ENCODE measurements at places on chromosomes 16 and 17.
A peak's percentile ranks its signal among the peaks of the same experiment; 100 is the strongest.

DNA sequence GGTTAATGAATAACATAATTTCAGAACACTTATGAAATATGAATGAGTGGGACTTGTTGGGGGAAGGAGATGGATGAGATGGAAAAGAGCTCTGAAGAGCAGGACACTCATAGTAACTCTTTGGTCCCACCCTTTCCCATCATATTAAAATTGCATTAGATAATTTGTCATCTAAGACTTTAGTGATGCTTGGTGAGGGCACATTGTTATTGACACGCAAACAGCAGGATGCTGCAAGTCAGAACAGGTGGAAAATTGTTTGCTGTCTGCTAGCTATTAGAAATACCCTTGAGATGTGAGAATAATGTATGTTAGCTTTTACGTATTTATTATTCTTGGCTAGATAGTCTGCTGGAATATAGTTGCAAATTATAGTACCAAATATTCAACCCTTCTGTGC lies 75.7 kb downstream of the TANC2 start:
- DNase-seq = no peak

DNA sequence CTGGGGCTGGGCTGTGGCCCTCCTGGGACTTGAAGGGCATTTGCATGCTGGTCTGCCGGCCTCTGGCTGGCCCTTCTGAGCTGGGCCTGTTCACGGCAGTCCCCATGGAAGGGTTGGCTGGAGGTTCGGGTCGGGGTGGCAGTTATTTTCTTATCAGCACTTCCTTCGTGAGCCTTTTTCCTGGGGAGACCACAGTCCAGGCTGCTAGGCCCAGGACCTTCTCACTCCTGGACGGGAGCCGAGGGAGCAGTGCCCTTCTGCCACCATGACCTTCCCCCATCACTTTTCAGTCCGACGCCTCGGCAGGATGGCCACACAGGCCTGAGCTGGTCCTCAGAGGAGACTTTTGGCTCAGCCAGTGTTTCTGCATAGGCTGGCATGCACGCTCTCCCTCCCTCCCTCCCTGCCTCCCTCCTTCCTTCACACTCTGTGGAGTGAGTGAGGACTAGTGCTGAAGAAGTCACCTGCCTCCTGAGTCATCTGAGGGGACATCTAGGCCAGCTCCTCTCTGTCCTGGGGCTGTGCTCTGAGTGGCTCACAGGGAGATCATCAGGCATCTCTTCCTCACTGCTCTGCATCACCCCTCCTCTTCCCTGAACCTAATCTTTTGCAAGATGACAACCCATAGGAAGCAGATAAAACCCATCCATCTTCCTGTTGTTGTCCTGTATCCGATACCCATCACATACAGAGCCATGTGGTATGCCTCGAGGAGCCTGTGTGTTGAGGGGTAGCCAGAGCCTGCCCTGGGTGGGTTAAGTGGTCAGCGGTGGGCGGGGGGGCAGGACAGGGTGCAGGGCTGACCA lies 109.7 kb downstream of the RAP1GAP2 start:
- no peak for DNase-seq

GRCh38 chr16:78478267-78478861 lies 378.9 kb downstream of the WWOX start:
- DNase-seq = peak; percentile 25

- DNase-seq = no peak
These were observed 237.6 kb downstream of the SOX9 start for GRCh38 chr17:72358465-72358864.

DNA sequence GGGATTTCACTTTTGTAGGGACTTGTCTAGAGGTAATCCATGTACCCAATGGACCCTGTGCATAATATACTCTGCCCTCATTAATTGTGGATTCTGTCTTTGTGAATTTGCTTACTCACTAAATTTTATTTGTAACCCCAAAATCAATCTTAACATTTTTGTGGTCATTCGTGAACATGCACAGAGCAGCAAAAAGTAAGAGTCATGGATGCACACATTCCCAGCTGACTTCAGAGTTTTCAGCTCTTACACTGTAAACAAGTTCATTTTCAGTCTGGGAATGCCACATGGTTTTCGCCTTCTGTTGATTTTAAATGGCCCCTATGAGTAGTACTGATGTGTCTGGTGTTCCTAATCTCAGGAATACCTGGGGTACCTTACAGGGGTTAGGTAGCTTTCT lies 24.3 kb downstream of the TAC4 start:
- DNase-seq = no peak

GRCh38 chr17:27293359-27293897 lies 486 bp upstream of the WSB1 start:
- peak; percentile 34 for DNase-seq

DNA sequence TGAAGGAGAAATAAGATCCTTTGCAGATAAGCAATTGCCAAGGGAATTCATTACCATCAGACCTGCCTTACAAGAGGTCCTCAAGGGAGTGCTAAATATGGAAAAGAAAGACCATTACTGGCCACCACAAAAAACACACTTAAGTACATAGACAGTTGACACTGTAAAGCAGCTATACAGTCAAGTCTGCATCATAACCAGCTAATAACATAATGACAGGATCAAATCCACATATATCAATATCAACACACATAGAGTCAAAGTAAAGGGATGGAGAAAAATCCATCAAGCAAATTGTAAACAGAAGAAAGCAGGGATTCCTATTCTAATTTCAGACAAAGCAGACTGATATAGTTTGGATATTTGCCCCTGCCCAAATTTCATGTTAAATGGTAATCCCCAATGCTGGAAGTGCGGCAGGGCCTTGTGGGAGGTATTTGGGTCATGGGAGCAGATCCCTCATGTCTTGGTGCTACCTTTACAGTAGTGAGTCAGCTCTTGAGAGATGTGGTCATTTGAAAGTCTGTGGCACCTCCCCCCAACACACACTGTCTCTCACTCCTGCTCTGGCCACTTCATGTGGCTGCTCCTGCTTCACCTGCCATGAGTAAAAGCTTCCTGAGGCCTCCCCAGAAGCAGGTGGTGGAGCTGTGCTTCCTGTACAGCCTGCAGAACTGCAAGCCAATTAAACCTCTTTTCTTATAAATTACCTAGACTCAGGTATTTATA lies 32.8 kb downstream of the TANC2 start:
- no peak for DNase-seq

GRCh38 chr17:74485022-74485743 lies 18.7 kb downstream of the CD300A start:
- DNase-seq = peak; percentile 6

GRCh38 chr16:49596068-49596467 lies 222.5 kb downstream of the C16orf78 start:
- no peak for DNase-seq

- DNase-seq = no peak
These were observed 23.9 kb downstream of the SRCAP start for GRCh38 chr16:30722916-30723315.

DNA sequence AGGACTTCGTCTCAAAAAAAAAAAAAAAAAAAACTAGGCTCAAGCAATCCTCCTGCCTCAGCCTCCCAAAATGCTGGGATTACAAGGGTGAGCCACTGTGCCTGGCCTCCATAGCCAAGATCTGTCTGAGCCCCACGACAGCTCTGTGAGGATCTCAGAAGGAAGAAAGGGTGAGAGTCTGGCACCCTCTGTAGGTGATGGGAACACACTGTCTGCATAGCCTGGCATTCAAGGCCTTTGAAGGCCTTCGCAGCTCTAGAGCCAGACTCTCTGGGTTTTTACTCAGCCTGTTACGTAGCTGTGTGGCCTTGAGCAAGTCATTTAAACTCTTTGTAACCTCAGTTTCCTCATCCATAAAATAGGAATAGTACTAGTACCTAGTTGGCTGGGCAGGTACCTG lies 6.3 kb upstream of the XPO6 start:
- DNase-seq = peak; percentile 65

DNA sequence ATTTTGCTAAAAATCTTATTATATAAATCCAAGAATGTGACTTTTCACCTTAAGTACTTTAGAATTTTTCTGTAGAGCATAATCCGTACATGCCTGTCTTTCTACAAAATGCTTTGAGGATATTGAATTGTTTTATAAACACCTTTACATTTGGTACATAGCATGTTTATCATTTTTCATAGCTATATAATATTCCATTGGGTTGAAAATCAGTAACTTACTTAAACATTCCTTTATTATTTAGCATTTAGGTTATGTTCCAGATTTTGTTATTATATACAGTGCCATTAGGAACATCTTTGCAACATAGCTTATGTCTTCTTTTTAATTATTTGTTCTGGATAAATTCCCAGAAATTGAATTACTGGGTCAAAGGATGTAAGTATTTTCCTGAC lies 17.0 kb upstream of the NOL11 start:
- DNase-seq = no peak
